ENCODE measurements at places on chromosomes 16 and 17.

GRCh38 chr16:73172241-73172972, 124.5 kb upstream of the ZFHX3 start:
- DNase-seq: peak; percentile 27

DNA sequence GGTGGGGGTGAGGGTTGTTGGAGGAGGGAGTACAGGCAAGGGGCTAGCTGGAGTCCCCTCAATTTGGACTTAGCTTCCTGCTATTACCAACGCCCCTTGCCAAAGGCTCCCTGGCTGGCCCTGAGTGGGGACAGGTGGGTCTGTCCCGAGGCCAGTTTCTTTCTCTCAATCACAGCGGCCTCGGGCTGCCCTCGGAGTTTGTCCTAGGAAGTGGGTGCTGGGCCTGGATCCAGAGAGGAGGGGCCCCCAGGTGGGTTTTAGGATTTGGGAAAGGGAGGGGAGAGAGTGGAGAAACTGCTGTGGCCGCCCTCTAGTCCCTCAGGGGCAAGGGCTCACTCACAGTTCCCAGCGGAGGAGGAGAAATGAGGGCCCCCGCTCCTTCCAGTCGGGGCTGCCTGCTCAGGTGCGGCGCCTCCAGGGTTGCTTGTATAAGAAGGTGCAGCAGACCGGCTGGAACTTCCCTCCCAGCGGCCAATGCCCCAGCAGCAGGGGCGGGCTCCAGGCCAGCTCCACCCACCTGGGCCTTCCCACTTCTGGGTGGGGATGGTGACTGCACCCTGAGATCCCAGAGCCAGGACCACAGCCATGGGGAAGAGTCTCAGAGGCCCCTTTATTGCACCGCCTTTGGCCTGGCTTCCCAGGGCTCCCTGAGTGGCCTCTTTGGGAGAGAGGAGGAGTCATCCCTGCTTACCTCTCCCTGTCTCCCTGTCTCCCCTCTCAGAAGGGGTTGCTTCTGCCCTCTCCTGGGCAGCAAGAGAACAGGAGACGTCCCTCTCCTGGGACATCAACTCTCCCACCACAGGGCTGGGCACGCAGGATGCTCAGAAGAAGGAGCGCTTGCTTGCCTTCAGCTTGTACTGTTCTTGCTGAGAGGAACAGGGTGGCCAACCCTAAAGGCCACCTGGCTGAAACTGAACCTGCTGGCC, 112.0 kb upstream of the SMURF2 start:
- DNase-seq: no peak

DNA sequence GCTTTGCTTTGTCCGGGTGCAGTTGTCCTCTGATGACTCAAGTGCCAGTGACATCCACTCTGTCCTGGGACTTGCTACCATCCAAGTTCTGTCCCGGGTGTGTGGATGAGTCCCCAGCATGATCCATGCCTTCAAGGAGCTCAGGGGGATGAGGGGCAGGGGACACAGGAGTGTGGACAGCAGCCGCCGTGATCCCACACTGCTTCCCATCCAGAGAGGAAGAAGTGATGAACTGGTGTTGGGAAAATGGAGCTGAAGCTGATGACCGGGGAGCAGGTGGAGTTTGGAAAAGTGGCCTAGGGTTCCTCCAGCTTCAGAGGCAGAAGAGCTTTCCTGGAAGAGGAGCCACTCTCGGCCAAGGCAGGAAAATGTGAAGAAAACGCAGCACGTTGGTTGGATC, 249.6 kb upstream of the TNRC6C start:
- no peak for DNase-seq

DNA sequence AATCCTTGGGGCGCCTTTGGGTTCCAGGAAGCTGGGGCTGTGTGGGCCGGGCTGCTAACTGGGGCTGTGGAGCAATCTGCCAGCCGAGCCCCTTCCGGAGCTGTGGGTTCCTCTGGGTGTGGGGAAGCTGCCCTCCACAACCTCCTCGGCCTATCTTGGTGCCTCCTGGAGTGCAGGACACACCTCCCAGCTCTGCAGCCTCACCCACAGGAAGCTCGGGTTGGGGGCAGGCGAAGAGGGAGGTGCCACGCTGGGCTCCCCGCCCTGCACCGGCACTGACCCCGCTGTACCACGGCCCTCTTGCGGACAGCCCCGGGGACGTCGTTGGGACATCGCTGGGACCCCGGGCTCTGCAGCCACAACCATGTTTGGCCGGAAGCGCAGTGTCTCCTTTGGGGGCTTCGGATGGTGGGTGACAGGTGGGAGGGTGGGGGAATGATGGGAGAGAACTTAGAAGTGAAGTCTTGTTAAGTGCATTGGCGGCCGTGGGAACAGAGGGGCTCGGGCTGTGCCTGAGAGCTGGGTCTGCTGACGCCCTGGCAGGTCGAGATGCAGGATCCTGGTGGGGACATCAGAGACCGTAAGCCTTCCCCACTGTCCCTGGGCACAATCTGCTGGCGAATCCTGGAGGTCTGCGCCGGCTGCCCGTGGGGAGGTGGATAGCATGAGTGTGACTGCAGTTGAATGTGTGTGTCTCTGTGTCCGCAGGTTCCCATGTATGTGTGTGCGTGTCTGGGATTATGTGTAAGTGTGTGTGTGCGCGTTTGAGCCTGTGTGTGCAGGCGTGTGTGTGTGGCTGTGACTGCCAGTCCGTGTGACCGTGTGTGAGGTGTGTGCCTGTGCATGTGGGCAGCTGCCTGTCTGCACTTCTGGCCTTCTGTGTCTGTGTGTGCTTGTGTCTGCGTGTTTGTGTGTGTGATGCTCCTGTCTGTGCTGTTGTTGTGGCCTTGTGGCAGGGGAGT, at the start of gene RAP1GAP2:
Gene RAP1GAP2 (plus strand): TSS at position 275 of the 962 bp plus-strand sequence. CDS start 90 bp downstream, at position 365.
- no peak for DNase-seq
